Activated CD4-positive, alpha-beta T cell treated with anti-CD3 and anti-CD28 coated beads, Interleukin-2, amount 10 ng/mL, durations not matched to agents 24 days and 14 days (primary cell): ENCODE measurements at places on chromosomes 2 and 18.

DNA sequence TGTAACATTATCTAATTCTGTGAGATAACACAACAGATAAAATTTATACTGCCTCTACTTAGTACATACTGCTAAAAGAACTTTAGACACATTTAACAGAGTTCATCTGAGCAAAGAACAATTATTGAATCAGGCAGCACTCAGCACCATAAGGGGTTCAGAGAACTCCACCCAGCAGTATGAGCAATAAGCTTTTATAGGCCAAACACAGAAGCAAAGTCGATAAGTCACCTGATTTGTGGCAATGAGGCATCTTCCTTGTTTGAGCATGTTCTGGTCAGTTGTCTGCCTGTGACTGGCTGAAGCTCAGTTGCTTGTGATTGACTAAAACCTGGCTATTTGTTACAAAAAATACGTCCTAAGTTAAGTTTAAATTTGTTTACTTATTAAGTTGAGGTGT is 746.1 kb upstream of the DDX18 start:
- no peak for DNase-seq

- peak; percentile 84 for DNase-seq
Measured at GRCh38 chr18:3248658-3249359, 1.2 kb downstream of the MYL12A start.

- no peak for DNase-seq
Measured at GRCh38 chr2:57429831-57430230, 616.8 kb upstream of the VRK2 start.

GRCh38 chr2:217273162-217273561 is 413.3 kb upstream of the TNP1 start:
- no peak for DNase-seq

- DNase-seq = no peak
Measured at GRCh38 chr2:181954538-181954883, 31.1 kb upstream of the PPP1R1C start.

DNA sequence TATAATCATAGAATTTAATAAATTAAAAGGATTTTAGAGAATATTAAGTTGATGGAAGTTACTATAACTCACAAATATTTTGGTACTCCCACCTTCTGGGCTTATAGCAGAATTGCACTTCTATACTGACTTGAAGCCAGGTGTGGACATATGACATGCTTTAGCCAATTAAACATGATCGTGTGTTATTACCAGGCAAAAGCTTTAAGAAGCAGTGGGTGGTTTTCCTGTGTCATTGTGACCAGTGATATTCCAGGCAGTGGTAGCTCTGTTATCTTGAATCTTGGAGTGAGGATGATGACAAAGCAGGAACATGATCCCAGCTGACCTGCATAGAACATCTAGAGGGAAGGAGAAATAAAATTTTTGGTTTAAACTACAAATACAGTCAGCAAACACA is 370.9 kb upstream of the ZEB2 start:
- no peak for DNase-seq

GRCh38 chr18:456361-457139 is 44.0 kb downstream of the COLEC12 start:
- no peak for DNase-seq

GRCh38 chr2:15047184-15047583 is 414.7 kb downstream of the LRATD1 start:
- DNase-seq = no peak

- no peak for DNase-seq
Measured at GRCh38 chr2:34307636-34308035, 708.5 kb upstream of the FAM98A start.

GRCh38 chr2:60440767-60441163 is 112.7 kb downstream of the BCL11A start:
- no peak for DNase-seq

- DNase-seq = no peak
Measured at GRCh38 chr18:52636536-52636935, 296.5 kb downstream of the DCC start.

DNA sequence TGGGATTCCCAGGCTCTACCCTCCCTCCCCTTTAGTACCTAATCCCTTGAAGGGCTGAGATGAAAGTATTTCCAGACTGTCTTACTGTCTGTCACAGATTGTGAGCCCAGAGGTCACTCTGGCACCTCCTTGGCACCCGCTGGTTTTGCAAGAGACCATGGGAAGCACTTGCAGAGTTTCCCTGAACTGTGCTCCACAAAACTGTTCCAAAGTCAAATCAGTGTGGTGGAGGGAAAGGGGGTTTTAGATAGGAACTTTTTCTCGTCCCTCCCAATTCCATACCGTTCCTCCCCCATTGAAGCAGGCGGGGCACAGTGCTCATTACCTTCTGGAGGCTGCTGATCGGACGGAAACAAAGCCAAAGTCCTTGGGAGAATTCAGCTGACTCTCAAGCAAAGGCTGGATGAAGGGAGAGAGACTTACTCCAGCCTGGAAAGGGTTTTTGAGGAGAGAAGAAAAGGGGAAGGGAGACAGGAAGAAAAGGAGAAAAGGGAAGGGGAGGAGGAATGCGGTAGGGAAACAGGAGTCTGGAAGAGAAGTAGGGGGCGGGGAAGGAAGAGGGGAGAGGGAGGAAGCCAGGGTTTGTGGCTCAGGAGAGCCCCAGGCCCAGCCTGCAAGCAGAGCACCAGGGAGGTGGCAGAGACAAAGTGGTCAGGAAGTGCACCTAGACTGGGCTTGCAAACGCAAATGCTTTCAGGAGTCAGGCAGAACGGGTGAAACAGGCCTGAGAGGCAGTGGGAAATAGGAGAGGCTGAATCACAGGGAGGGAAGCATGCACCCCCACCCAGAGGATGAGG is 88.4 kb upstream of the SP3 start:
- DNase-seq = no peak

DNA sequence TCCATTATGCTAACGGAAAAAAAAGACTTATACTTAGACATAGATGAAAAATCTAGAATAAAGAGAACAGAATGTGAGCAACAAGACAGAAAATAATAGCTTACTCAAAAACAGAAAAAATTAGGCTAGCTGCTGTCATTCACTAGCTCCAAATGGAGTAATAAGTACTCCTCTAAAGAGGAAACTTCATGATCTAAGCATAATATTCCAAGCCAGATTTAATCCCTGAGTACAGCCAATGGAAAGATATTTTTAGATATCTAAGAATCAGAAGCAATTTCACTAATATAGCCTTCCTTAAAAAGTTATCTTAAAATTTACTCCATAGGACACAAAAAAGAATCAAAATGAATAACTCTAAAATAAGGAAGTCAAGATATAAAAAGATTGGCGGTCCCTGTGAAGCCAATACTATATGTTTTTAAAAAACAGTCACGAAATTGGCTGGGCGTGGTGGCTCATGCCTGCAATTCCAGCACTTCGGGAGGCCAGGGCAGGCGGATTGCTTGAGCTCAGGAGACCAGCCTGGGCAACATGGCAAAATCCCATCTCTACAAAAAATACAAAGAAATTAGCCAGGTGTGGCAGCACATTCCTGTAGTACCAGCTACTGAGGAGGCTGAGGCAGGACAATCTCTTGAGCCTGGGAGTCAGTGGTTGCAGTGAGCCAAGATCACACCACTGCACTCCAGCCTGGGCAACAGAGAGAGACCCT is 123.2 kb upstream of the BCL2L11 start:
- no peak for DNase-seq

GRCh38 chr2:109001201-109001600 is 12.2 kb upstream of the EDAR start:
- no peak for DNase-seq

- no peak for DNase-seq
Measured at GRCh38 chr2:95374921-95375471, 27.5 kb upstream of the FAHD2A start.

GRCh38 chr2:26000561-26001082 is 18.3 kb upstream of the KIF3C start:
- no peak for DNase-seq

DNA sequence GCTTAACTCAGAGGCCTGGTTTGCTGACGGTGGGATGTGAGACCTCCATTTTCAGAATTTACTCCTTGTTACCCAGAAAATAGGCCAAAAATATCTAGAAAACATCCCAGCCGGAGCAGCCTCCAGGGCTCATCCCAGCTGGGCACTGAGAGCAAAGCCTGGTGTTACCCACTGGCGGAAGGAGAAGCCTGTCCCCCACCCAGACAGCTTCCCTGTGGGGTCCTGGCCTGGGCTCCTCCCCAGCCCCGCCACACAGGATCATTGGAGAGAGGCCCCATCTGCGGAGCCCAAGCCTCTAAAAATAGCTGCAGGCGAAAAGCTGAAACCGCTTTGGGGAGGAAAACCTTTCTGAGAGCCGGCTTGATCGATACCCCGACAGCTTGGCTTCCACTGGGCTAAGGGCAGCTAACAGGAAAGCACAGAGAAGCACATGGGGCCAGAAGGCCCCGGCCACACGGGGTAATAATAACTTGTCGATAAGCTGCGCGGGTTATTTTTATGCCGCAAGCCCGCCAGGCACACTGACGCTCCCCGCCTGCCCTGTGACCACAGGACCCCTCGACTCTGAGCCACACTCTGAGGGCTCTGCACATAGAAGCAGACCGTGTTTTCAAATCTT is 26.9 kb upstream of the FAHD2A start:
- no peak for DNase-seq

DNA sequence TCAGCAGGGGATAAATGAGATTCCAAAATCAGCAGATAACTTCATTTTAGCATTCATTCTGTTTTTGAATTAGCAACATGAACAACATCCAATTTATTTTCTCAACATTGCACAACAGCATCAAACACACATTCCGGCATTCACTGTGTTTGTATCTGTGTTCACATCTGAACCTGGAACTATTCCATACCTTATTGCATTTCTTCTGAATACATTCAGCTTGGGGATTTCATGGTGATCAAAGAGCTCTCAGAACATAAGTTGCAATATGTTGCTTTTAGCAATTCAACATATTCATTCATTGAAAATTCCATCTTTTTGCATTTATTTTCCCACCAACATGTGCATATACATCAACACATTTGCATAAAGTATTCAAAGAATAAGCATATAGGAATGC is 1431.7 kb upstream of the PIK3C3 start:
- DNase-seq = no peak

- no peak for DNase-seq
Measured at GRCh38 chr2:17166506-17166905, 351.7 kb downstream of the RAD51AP2 start.

GRCh38 chr2:85376291-85377065 is 21.9 kb downstream of the ELMOD3 start:
- DNase-seq = no peak

DNA sequence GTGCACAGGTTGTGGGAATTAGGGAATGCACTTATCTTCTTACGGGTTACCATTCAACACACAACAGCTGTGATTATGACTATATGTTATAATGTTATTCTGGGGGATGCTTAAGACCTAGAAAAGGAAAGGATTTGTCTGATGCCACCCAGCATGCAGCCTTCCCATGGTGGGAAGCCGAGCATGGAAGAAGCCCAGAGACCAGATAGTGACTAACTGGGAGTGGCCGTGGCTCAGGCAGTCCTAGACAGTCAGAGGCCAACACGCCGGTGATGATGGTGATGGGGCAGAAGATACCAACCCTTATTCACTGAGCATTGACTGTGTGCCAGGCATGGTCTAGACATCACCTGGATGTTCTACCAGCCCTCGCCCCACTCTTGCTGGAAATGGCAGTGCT is 35.9 kb downstream of the CYRIA start:
- no peak for DNase-seq

- DNase-seq = no peak
Measured at GRCh38 chr18:39835303-39836030, 2119.6 kb upstream of the PIK3C3 start.

DNA sequence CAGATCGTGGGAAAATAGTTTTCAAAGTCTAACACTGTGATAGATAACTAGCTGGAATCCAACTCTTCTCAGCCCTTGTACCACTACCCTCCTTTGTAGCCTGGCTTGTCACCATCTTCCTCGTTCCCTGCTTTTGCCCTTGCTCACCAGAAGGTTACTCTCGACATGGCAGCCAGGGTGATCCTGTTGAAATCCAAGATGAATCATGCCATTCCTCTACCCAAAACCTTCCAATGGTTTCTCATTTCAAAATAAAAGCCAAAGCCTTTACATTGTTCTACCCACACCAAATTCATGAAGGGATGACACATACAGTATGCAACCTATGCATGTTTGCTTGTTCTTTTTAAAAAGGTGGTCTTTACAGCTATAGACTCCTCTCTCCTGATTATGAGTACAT is 45.7 kb downstream of the STAT4 start:
- DNase-seq = no peak

- no peak for DNase-seq
Measured at GRCh38 chr2:33014268-33014667, 67.5 kb downstream of the LTBP1 start.

DNA sequence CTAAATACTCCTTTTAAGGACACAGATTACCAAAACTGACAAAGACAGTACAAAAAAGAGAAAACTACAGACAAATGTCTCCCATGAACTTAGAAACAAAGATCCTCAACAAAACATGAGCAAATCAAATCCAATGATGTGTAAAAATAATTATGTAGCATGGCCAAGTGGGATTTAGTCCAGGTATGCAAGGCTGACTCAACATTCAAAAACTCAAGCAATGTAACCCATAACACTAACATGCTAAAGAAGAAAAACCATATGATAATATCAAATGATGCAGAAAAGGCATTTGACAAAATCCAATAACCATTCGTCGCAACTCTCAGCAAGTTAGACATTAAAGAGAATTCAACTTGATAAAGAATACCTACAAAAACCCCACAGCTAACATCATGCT is 239.0 kb upstream of the KLHL29 start:
- DNase-seq = no peak
